Stimulated activated CD4-positive, alpha-beta T cell treated with anti-CD3 and anti-CD28 coated beads, Interleukin-1b, Interleukin-23, amount 100 ng/mL, for 1 hour (primary cell): ENCODE measurements at places on chromosomes 3 and 15.

GRCh38 chr3:140470962-140471361 lies 206.9 kb upstream of the TRIM42 start:
- no peak for DNase-seq

- DNase-seq, result no peak
These were observed 1.7 kb downstream of the CHDH start for GRCh38 chr3:53844262-53845102.

DNA sequence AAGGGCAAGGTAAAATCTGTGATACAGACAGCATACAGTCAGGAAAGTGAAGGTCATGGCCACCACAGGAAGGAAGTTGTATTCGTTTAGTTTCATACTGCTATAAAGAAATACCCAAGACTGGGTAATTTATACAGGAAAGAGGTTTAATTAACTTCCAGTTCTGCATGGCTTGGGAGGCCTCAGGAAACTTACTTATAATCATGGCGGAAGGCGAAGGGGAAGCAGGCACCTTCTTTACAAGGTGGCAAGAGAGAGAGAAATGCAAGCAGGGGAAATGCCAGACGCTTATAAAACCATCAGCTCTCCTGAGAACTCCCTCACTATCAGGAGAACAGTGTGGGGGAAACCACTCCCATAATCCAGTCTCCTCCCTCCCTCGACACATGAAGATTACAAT lies 353.7 kb upstream of the SEMA6D start:
- DNase-seq, result no peak

DNA sequence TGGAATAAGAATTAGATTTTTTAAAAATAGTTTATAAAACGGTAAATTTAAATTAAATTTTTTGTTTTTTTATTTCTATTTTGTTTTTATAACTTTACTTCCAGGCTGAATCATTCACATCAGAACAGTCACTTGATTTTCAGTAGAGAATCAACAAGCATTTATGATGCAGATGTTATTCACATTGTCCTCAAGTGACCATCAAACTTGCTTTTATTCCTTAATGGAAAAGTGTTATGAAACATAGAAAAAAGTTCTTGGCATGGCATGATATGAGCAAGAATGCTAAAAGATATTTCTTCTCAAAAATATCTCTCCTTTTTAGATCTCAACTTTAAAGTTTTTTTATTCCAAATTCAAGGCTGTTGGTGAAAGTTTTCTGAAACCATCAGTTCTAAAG lies 70.9 kb upstream of the TGFBR2 start:
- DNase-seq, result no peak

DNA sequence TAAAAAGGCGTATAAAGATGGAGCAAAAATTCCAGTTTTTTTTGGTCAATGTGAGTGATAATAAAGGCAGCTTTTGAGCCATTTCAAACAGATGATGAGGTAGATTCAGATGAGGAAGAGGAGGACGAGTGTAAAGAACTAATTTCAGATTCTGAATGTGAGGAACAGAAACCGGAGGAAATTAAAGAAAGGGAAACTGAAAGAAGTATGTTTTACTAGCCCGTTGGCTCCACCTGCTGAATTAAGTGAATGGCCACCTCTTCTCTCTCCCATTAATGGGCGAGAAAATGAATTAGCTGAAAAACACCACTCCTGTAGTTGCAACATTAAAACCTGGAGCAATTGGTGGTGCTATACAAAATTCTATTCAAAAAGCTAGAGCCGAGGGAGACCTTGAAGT lies 55.4 kb downstream of the CYP19A1 start:
- no peak for DNase-seq

- no peak for DNase-seq
These were observed 98.9 kb upstream of the SLC6A6 start for GRCh38 chr3:14303336-14304100.

DNA sequence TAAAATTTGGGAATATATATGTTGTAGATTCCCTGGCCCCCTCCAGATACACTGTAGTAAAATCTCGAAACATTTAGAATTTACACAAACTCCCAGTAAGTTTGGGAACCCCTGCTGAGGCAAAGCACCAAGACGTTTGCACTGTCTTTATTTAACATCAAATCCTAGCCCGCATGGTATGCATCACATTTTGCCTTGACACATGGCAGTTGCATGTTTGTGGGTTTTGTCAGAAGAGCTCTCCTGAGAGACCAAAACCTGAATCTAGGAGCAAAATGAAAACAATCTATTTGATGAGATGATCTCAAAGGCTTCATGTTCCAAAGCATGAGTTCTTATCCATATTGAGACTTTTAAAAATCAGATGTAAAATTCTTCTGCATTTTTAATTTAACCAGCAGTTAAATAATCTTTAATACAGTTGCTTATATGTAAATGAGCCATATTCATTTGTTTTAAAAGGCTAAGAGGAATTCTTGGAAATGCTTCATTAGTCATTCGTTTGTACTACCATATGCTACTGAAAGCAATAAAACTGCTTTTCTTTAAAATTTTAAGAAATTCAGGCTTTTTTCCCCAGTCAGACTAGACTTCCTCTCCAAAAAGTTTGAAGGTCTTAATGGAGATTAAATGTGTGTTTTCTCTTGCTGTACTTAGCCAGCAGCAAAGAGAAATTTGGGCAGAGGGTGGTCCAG lies 105.2 kb upstream of the BOC start:
- DNase-seq, result no peak

GRCh38 chr3:109188741-109189140 lies 52.2 kb downstream of the C3orf85 start:
- DNase-seq, result no peak

- no peak for DNase-seq
These were observed 7.2 kb downstream of the PLA1A start for GRCh38 chr3:119604878-119605277.

GRCh38 chr3:135056084-135056730 lies 261.1 kb downstream of the EPHB1 start:
- no peak for DNase-seq

DNA sequence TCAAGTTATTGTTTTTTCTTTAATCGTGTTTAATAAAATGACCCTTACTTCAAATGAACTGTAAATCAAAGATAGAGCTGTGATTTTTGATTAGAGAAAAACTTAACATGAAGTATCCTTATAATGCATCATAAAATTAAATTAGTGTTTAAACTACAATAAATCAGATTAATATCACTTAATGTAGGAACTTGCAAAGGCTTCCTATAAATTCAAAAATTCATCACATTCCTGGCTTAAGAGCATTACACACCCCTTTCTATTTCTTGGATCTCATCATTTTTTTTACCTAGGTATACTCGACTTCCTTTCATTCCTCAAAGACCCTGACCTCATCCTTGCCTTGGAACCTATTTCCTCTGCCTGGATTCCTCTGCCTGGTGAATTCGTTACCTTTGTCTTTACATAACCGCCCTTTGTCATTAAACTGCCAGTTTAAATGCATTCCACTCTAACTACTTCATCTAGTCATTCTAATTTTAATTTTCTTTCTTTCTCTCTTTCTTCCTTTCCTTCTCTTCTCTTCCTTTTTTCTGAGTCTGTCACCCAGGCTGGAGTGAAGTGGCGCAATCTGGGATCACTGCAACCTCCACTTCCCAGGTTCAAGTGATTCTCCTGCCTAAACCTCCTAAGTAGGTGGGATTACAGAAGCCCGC lies 1244.5 kb downstream of the OTOL1 start:
- DNase-seq, result no peak

- no peak for DNase-seq
These were observed 16.4 kb upstream of the ALDH1A3 start for GRCh38 chr15:100863075-100863795.

DNA sequence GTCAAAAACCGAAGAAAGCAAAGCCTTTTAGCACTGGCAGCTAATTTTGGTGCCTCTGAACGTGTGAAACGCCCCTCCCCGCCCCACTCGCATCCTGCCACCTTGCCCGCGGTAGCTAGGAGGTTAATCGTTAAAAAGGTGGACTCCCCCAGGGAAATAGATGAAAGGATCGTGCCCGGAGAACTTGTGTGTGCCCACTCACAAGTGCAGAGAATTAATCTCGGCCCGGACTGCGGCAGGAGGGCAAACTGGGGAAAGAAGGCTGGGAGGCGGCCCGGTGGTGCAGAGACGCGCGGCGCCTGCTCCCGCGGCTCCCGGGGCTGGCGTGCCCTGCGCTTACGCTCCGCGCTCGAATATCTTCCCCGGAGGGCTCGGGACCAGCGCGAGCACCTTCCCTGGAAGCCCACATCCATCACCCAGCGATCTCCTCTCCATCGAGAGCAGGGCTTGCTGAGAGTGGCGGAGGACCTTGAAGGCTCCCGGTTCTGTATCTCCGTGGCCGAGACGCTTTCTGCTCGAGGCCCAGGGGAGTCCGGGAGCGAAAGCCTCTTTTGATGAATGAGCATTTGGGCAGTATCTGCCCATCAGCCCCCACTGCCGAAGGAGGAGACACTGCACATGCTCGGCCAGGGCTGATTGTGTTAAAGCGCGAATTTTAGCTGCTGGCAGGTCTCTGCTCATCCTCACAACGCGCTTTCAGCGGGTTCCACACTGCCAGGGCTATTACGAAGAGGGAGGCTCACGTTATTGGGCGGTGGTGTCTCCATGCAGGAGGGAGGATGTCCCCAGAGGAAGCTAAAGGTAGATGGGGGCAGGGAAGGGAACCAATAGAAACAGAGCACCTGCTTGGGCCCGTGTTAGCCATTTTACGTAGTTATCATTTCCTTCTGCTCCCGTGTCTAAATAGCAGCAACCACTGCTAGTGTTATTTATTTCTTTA lies 1.3 kb upstream of the SPTSSB start:
- no peak for DNase-seq

- no peak for DNase-seq
These were observed 31.4 kb downstream of the POMGNT2 start for GRCh38 chr3:43074482-43074881.

GRCh38 chr15:68706256-68706655 lies 114.4 kb downstream of the ANP32A start:
- DNase-seq, result no peak

DNA sequence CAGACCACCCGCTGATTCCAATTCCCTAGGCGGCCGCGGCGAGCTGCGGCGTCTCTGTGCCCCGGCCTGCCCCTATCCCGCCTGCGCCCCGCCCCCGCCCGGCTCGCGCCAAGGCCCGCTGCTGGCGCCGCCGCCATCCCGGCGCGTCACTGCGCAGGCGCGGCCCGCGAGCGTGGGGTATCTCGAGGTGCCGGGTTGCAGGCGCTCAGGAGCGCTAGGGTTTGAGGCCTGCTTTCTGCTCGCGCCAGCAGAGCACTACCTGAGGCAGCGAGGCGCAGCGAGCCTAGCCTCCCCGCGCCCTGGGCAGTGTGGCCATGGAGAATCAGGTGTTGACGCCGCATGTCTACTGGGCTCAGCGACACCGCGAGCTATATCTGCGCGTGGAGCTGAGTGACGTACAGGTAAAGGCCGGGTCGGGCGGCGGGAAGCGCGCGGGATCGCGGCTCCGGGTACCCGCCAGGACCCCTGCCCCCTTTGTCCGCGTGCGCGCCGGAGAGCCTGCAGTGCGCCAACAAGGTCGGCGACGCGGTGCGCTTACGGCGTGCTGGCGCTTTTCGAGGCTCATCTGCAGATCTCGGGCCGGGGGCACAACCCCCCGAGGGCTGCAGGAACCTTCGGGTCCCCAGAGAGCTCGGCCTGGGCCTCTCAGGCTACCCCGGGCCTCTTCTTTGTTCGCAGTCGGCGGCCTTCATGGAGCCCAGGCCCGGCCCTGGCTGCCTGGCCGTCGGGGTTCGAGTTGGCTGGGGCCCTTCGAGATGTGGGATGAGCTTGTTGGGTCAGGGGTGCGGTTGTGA lies at the start of gene HACD3:
Gene HACD3, plus strand, starts transcription at position 146 of the 794 bp plus-strand sequence. Its CDS starts 169 bp downstream, at position 315.
- peak; percentile 77 for DNase-seq

DNA sequence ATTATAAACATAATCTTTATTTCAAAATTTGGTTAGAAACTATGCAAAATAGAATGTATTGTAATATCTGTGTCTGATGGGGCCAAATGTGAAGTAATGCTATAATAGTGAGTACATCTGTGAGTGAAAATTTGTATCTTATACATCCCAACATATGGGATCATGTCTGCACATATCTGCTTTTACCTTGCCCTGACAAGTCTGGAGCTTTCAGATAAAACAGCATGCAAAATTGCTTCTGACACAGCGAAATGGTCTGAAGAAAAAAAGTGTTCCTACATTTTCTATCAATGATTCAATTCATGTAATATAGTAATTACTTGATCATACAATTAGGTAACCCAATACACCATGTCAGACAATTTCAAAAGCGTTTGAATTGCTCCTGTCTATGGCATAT lies 58.1 kb upstream of the P3H2 start:
- DNase-seq, result no peak

GRCh38 chr3:105752791-105753415 lies 115.9 kb downstream of the CBLB start:
- DNase-seq, result no peak

- no peak for DNase-seq
These were observed 15.2 kb upstream of the CLEC3B start for GRCh38 chr3:45010811-45011333.

- DNase-seq, result no peak
These were observed 290.0 kb upstream of the GADL1 start for GRCh38 chr3:31184261-31185061.

DNA sequence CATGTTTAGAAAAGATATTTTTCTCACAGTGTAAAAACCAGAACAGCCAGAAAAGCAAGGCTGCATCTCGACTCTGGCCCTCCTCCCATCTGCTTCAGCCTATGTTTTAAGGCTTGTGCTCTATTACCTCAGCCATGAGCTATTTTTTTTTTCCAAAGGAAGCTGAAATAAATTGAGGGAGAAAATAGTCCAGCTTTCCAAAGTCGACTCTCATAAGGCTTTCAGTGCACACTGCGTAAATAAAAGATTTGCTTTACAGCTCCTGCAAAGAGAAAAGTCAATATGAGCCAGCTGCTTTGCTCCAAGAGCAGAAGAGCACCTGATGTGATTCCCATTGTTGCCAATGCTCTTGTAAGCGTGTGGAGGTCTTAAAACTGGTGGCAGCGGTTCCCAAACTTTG lies 26.7 kb downstream of the SCG3 start:
- no peak for DNase-seq

DNA sequence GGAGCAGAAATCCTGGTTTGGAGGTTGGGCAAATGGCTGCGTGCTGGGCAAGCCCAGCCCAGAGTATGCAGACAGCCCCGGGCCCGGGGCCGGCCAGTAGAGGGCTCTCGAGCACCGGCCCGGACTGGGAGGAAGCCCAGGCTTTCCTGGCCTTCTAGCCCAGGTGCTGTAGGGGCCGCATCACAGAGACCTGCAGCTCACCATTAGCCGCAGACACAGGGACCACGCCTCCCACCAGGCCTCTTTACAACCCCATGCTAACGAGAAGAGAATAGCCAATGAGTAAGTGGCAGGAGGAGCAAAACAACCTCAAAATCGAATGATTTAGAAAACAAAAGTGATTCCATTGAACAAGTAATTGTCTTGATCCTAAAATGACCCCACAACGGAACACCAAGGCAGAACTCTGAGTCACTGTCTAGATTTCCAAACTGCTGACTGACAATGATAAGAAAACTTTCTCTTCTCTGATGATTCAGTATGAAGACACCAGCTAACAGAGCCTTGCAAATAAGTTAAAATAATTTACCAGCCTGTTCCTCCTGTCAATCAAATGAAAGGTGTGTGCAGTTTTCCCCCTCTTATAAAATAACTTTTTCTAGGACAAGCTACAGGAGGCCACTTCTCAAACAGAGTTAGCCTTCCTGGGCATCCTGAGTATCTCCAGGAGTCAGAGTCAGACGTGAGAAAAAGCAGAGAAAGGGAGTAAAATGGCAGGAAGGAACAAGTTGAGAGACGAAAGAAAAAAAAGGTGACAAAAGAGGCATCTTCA lies 102.2 kb downstream of the DGKG start:
- DNase-seq, result peak; percentile 35

GRCh38 chr3:114962189-114962588 lies 184.9 kb downstream of the ZBTB20 start:
- DNase-seq, result no peak
